ENCODE measurements at places on chromosomes 6 and 20.

GRCh38 chr6:37480951-37481534 is 18.6 kb downstream of the CCDC167 start:
- no peak for DNase-seq

DNA sequence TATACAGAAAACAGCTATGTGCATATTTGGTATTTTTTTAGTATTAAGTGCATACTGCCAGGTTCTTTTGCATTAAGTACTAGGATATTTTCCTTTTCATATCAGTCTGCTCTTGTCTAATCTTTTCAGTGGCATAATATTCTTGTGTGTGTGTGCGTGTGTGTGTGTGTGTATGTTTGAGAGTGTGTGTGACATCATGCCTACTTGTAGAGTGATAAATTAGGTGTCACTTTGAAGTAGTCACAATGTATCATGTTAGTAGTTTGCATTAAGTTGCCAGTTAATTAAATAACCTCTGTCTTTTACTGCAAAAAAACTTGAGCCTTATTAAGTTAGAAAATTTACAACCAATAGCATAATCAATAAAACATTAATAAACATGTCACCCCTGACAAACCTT is 65.3 kb downstream of the CD83 start:
- DNase-seq = no peak

- no peak for DNase-seq
Observed at GRCh38 chr6:2162079-2162445, 83.3 kb downstream of the GMDS start.

DNA sequence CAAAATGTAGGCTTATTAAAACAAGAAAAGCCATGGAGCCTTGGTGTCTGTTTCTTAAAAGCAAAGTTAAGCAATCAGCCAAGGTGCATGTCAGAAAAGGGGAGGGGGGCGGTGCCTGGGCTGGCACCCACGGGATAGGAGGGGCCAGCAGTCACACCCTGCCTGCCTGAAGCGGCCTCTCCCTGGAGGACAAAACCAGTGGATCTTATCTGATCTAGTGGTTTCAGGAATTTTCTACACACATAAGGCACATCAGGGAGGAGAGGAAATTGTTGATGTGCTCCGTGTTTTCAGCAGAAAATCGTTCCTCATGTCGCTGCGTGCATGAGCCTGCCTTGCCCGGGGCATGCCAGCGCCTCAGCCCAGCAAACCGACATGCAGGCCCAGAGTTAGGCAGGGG is 276.4 kb downstream of the TAF4 start:
- DNase-seq = no peak

- DNase-seq = no peak
Observed at GRCh38 chr6:35980991-35981645, 43.3 kb downstream of the SLC26A8 start.

DNA sequence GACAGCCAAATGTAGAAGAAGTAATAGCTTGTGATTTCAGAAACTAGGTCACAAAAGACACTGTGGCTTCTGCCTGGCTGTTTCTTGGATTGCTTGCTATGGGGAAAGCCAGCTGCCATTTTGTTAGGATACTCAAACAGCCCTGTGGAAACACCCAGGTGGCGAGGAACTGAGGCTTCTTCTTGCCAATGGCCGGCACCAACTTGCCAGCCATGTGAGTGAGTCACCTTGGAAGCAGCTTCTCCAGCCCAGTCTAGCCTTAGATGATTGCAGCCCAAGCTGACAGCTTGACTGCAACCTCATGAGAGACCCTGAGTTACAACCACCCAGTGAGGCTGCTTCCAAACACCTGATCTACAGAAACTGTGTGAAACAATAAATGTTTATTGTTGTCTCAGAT is 11.9 kb upstream of the KIAA1755 start:
- DNase-seq = no peak

- DNase-seq = no peak
Observed at GRCh38 chr6:146065690-146066089, 36.8 kb downstream of the GRM1 start.

DNA sequence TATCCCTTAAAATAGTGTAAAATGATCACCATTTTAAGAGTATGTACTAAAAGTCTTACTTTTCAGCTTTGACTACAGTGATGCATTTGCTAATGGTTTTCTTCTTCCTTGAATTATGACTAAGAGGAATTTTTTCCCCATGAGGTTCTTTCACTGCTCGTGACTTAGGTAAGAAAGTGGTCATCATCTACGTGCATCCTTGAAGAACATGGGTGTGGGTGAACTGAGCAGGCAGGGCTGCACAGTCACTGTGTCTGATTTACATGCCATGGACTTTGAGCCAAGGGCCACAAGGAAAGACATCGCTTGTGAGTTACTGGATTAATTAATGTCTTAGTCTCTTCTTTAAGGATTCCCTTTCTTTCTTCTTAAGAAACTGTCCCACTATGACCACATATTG is 33.3 kb downstream of the NQO2 start:
- DNase-seq = no peak

GRCh38 chr6:143111443-143111842 is 50.8 kb downstream of the AIG1 start:
- DNase-seq = no peak

- DNase-seq = peak; percentile 3
Observed at GRCh38 chr6:127641905-127642304, 64.9 kb downstream of the C6orf58 start.

DNA sequence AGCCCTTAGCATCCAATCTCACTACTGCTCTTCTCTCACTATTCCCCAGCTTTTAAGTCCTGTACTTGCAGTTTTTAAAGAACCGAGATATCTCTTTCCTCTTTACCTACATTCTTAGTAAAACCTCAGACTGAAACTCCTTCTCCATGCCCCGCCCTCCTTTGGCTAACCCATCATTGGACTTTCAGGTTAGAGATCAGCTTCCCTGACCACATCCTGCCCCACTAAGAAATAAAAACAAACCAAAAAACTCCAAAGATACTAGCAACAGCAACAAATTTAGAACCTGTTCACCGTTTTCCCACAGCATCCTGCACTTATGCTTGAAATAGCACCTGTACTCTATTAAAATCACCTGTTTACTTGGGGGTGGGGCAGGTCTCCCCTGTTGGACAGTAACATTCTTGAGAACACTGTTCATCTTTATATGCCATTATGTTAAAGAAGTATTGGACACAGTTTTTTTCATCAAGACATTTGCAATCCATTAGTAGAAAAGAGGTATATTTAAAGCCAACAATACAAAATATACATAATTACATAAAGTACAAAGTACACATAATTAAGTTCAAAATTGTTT is 16.3 kb upstream of the SMAP1 start:
- no peak for DNase-seq

DNA sequence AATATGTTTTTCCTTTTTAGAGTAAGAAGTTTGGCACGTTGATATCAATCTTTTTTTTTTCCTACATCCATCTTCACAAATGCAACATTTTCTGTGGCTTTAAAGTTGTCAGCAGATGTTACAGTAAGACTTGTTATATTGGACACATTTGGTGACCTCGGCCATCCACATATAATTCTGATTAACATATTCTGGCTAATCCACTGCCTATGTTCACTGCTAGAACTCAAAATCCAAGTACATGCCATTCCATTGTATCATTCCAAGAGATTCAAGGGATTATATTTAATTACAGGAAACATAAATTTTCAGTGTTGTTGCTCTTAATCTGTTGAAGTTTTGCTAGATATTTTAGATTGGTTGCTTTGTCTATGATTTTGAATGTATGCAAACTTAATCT is 367.6 kb downstream of the TENT5A start:
- no peak for DNase-seq

- DNase-seq = peak; percentile 36
Observed at GRCh38 chr6:797479-798077, 104.6 kb upstream of the EXOC2 start.

GRCh38 chr6:108254433-108255410 is 6.1 kb downstream of the SNX3 start:
- no peak for DNase-seq

DNA sequence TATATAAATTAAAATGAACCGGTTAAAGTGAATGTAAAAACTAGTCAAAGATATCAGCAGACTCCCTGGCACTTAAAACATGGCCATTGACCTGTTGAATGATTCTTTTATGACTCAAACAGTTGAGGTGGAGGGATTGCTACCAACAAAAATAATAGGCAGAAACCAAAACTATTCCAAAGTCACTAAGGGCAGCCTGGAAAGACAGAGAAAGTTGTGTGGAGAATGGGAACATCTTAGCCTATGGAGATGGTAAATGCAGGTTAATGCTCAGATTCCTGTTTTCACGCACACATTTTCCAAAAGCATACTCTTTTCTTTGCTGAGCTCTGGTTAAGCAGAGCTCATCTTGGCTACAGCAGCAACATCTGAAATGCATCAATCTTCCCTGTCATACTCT is 553.5 kb downstream of the HACE1 start:
- no peak for DNase-seq

DNA sequence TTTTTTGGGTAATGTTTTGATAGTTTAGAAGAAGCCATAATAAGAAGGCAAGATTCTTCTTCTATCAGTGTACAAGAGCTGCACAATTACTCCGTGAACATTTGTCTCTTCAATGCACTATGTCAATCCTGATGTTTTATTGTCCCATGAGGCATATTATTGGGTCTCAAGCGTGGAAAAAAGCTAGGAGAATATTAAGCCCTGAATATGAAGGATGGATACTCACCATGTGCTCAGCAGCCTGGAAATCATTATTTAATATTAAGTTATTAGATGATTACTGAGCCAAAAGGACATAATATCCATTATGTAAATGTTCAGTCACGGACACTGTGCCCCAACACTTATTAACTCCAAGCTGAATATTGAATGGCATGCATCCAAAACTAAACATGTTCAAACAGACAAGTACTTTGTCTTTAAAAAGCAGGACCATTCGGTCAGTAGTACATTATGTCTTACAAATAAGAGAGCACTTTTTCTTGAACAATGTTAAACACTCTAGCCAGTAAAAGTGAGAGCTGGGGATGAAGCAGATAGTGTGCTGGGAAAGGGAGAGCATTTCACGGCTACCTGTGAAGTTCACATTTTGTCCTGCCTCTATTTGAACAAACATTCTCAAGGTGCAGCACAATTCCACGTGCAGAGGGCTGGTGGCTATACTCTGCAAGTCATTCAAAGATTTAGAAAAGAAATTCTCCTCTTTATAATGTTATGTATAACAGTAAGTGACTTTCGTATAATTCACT is 70.6 kb upstream of the CNR1 start:
- no peak for DNase-seq

DNA sequence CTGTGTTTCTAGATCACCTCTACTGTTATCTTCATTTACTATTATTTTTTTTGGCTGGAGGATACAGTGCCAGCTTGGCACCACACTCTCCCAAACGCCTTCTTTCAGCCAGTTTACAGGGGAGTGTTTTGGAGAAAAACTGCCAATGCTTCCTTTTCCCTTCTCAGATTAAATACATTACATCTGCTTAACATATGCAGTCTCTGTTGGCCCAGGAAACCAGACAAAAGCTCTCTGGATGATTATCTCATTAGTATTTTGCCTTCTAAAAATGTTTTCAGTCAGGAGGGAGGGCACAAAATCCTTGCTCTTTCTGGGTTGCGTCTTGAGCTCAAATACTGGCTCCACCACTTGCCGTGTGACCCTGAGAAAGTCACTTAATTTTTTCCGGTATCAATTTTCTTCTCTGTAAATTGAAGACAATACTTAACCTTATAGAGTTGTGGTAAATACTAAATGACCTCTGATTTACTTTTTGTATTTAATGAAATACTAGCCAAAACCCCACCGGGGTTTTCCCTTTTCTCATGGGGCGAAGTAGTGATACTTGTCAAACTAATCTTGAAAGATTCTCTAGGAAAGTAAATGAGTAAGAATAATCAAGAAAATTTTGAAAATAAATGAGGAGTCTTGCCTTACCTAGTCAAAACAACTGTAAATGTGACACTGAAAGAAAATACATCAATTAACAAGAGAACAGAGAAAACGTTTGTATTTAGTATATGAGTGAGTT is 146.2 kb downstream of the MMS22L start:
- DNase-seq = no peak

- no peak for DNase-seq
Observed at GRCh38 chr6:132246120-132246617, 155.1 kb downstream of the MOXD1 start.

DNA sequence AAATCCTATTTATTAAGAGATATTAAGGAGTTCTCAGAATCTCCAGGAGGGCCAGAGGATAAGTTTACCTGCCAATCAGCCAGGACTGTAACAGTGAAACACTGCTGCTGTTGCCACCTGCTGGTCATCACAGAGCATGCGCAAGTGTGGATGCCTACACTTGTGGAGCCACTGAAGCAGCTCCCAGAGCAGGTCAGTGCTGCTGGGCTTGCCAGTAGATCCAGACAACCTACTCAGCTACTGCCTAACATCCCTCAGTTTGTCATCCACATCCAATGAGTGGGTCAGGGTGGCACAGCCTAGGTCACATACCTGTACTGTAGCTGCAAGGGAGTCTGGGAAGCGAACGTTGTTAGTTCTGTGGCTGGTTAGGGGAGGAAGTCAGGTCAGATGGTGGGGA is 18.3 kb upstream of the NHSL1 start:
- peak; percentile 34 for DNase-seq

- no peak for DNase-seq
Observed at GRCh38 chr6:27494987-27495385, 22.1 kb upstream of the ZNF184 start.

GRCh38 chr6:139834232-139834631 is 459.8 kb upstream of the CITED2 start:
- no peak for DNase-seq
